Left lobe of liver (tissue), 2 donors: ENCODE measurements at places on chromosomes 1 and 21. TPM values are rescaled to one million over a fixed set of nuclear protein-coding genes. Genes with fewer than 3 reads are reported as not detected.

The NUP210L gene
- total RNA-seq, result 0.10 TPM

The UTP25 gene
- total RNA-seq, result 3.7 TPM

The SLC35F3 gene
- 0.08 TPM for total RNA-seq

The VPS72 gene
- 14.4 TPM for total RNA-seq

The MOV10 gene
- total RNA-seq, result 44.3 TPM

The KRTAP7-1 gene
- total RNA-seq, result not detected

The USP33 gene
- 23.3 TPM for total RNA-seq

The TSTD1 gene
- total RNA-seq, result 30.7 TPM

The CELA3B gene
- total RNA-seq, result 7.4 TPM

The C4BPA gene
- total RNA-seq, result 792 TPM

The CDCA8 gene
- 0.55 TPM for total RNA-seq

The RGS16 gene
- 0.15 TPM for total RNA-seq

The HSD11B1 gene
- 479 TPM for total RNA-seq

The UBL4B gene
- total RNA-seq, result not detected

The GPR153 gene
- total RNA-seq, result 40.0 TPM

The LCE2B gene
- total RNA-seq, result not detected

The E2F2 gene
- total RNA-seq, result 0.15 TPM

The ADGRB2 gene
- not detected for total RNA-seq

The JMJD4 gene
- total RNA-seq, result 10.3 TPM

The OR2AK2 gene
- total RNA-seq, result not detected

The VHLL gene
- not detected for total RNA-seq

The COL8A2 gene
- 0.50 TPM for total RNA-seq

The RPS8 gene
- total RNA-seq, result 471 TPM

The UBE2J2 gene
- total RNA-seq, result 27.6 TPM

The ERG gene
- 4.0 TPM for total RNA-seq

The TMPRSS15 gene
- not detected for total RNA-seq

The TP73 gene
- total RNA-seq, result 0.08 TPM

The KCNH1 gene
- total RNA-seq, result 0.08 TPM

The RGS1 gene
- total RNA-seq, result 3.1 TPM

The CEPT1 gene
- total RNA-seq, result 26.6 TPM

The AK5 gene
- total RNA-seq, result 0.15 TPM

The EVA1C gene
- total RNA-seq, result 5.0 TPM

The GJA9 gene
- total RNA-seq, result not detected

The HAO2 gene
- total RNA-seq, result 206 TPM

The BMP8B gene
- 0.10 TPM for total RNA-seq

The FMO2 gene
- total RNA-seq, result 8.1 TPM

The PLEKHA6 gene
- total RNA-seq, result 28.8 TPM

The LRP8 gene
- total RNA-seq, result 0.33 TPM

The GJB3 gene
- total RNA-seq, result 0.08 TPM

The TRAF5 gene
- 0.98 TPM for total RNA-seq

The CLEC20A gene
- total RNA-seq, result not detected

The C1orf56 gene
- total RNA-seq, result 4.3 TPM

The TLCD4 gene
- 174 TPM for total RNA-seq

The RPTN gene
- total RNA-seq, result not detected

The ZNF683 gene
- not detected for total RNA-seq

The BTBD8 gene
- 3.0 TPM for total RNA-seq

The PEAR1 gene
- 4.5 TPM for total RNA-seq

The LIPI gene
- total RNA-seq, result not detected

The PKP1 gene
- total RNA-seq, result 0.03 TPM

The GPR25 gene
- not detected for total RNA-seq

The NPR1 gene
- total RNA-seq, result 7.1 TPM

The NHLH1 gene
- total RNA-seq, result 0.10 TPM

The KIRREL1 gene
- 2.2 TPM for total RNA-seq
